ENCODE measurements at places on chromosomes 4 and X.

GRCh38 chr4:22435652-22436051, 80.2 kb downstream of the ADGRA3 start:
- DNase-seq: no peak

DNA sequence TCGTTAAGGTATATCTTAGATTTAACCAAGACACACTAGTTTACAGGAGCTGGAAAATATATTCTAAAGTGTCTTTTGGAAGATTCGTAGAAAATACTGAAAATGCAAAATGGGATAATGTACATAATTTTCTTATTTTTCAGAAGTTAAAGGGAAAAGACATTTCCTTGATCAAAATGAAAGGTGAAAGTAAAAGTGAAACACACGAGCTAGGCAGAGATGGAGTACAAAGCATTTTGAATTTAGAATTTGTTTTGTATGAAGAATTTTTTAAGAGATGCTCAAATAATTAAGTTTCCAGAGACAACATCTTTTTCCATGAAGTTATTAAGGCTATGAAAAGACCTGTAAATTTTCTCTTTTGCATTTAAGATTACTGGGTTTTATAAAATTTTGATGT, 2192.6 kb upstream of the AGA start:
- no peak for DNase-seq

- DNase-seq: no peak
Observed at GRCh38 chr4:102411408-102411807, 66.1 kb upstream of the SLC39A8 start.

GRCh38 chrX:65706041-65706828, 38.8 kb downstream of the MSN start:
- peak; percentile 54 for DNase-seq

DNA sequence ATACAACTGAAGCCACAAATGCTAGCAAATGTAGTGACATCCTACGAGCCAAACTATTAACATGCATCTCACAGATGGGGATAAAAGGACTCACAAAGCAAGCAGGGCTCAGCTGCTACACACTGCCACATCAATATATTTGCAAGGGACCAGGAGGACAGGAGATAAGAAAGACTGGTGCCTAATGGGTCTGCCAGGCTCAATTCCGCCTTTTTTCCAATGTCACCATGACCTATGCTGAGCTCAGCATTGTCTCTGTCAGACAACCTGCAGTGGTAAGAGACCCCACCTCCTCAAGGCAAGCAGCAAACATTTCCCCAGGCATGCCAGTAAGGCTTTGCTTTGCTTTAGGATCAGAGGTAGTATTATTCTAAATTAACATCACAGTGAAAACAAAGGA, 435 bp downstream of the DCX start:
- DNase-seq: no peak

GRCh38 chr4:146029939-146030710, 91.5 kb upstream of the ZNF827 start:
- no peak for DNase-seq

Measured in astrocyte of the spinal cord (primary cell).